NK-92 treated with Interleukin-12 subunit alpha and Interleukin-12 subunit beta, amount 100 ng/mL, for 24 hours (cell line): ENCODE measurements at places on chromosomes 12 and 14.
A peak's percentile ranks its signal among the peaks of the same experiment; 100 is the strongest.

- DNase-seq = no peak
Measured at GRCh38 chr14:78253986-78254385, 83.8 kb downstream of the NRXN3 start.

GRCh38 chr12:14156606-14157005, 175.2 kb upstream of the GRIN2B start:
- DNase-seq = no peak

GRCh38 chr12:68538726-68539614, 71.7 kb upstream of the RAP1B start:
- DNase-seq = peak; percentile 12

- no peak for DNase-seq
Measured at GRCh38 chr12:65517656-65518210, 239.2 kb downstream of the MSRB3 start.

GRCh38 chr12:117187421-117187820, 2.8 kb downstream of the FBXO21 start:
- DNase-seq = no peak

GRCh38 chr14:81385886-81386285, 14.2 kb downstream of the STON2 start:
- DNase-seq = no peak

GRCh38 chr14:94441531-94442205, 10.9 kb downstream of the SERPINA11 start:
- DNase-seq = no peak

DNA sequence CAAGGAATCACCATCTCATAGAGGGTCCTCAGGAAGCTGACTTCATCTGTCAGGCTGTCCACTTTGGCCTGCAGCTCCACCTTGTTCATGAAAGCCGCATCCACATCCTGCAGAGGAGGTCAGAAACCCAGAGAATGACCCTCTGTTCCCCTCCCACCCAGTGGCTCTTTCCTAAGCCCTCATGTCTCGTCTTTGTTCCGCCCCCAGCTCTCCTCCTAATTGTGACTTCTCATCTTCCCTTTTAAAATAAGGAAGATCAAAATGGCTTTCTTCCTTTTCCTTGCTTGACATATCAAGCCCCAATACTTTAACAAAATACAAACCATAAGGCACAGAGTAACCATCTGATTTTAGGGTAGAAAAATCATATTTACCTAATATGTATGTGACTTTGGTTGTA, 4.4 kb downstream of the KRT76 start:
- no peak for DNase-seq

DNA sequence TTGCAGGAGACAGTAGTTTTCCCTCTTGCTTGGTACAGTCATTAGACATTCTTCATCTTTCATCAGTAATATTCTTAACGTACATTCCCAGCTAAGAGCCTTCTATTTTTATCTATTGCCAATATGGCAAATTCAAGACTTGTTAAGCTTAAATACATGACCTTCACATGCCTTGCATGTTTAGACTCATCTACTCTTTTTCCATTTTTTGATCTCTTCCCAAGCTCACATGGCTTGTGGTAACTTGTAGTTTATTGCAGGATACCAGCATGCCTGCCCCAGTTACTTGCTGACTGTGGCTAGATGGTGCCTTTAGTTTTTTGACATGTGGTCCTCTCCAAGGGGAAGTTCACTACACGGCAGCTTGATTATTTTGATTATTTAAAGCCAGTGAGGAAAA, 729.0 kb downstream of the SLC6A15 start:
- no peak for DNase-seq

GRCh38 chr14:96263347-96264199, 7.6 kb downstream of the BDKRB1 start:
- no peak for DNase-seq

- DNase-seq = no peak
Measured at GRCh38 chr12:121102307-121102706, 30.4 kb upstream of the P2RX7 start.

- DNase-seq = no peak
Measured at GRCh38 chr12:10140001-10140400, 10.0 kb upstream of the CLEC7A start.

- DNase-seq = no peak
Measured at GRCh38 chr12:19643635-19644034, 204.3 kb downstream of the AEBP2 start.

DNA sequence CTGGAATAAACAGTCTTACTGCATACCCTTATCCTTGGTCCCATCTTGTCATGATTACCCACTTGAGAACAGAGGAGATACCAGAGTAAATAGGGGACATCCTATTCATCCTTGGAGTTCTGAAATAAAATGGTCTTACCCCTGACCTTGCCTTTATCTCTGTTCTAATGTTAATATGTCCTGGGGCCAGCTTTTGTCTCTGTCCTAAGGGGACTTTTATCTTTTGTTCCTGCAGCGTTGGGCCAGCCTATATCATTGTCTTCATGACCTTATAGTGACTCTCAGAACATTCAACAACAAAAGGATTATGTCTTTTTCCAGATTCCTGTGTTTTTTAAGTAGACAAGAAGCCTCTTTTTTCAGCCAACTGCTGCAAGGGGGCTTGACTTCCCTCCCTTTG, 1057.5 kb downstream of the LRFN5 start:
- no peak for DNase-seq

GRCh38 chr12:122318607-122319605, 52.6 kb upstream of the VPS33A start:
- no peak for DNase-seq

- DNase-seq = no peak
Measured at GRCh38 chr12:104182144-104182543, 33.4 kb upstream of the TXNRD1 start.

DNA sequence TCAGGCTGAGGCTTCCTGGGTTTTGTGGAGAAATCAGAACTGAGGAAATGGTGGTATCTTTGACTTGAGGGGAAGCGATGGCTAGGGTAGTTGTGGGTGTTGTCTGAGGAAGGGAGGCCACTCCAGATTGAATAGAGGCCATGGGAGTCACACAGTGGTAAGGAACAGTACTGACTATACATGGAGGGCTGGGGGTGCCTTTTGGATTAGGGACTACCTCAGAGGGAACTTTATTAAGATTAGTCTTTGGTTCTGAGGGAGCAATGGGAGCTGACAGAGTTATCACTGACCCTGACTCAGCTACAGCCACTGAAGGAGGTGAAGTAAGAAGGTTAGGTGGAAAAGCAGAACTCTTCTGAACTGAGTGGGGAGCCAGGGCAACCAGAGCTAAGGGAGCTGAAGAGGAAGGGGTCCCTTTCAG, 4.4 kb downstream of the NACA start:
- DNase-seq = no peak

- peak; percentile 62 for DNase-seq
Measured at GRCh38 chr12:121530600-121531355, 50.0 kb downstream of the KDM2B start.

GRCh38 chr14:65320661-65321308, 91.7 kb upstream of the FUT8 start:
- DNase-seq = no peak

DNA sequence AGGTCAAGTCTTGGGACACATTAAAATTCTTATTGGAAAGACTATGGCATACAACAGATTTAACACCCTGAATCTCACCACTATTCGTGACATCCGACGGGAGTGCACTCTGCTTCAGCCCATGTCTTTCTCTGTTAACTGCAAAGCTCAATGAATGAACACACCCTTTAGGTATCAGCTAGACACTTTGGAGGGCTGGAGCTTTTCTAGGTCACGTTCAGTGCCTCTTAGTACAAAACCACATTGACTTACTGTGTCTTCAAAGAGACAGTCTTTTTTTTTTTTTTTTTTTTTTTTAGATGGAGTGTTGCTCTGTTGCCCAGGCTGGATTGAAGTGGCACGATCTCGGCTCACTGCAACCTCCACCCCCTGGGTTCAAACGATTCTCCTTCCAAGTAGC, 80.6 kb downstream of the GLT1D1 start:
- DNase-seq = no peak

GRCh38 chr14:95663226-95663797, 22.9 kb upstream of the TCL1B start:
- DNase-seq = no peak

- DNase-seq = no peak
Measured at GRCh38 chr14:75513911-75514672, 8.2 kb upstream of the BATF start.

DNA sequence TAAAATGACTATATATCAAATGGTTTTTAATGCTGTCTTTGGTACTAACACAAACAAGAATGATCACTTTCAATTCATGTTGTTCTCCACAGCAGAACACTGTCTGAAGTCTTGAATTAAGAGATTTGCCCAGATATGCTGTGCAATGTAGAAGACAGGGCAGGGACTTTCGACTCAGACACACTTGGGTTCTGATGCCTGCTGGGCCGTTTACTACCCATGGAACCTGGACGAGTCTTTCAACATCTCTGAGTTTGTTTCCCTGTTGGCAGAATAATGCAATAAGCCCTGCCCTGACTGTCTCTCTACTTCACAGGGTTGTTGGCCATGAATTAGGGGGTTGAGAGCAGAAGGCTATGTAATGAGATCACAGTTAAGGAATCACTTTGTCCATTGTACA, 162.6 kb upstream of the TMPO start:
- DNase-seq = no peak

DNA sequence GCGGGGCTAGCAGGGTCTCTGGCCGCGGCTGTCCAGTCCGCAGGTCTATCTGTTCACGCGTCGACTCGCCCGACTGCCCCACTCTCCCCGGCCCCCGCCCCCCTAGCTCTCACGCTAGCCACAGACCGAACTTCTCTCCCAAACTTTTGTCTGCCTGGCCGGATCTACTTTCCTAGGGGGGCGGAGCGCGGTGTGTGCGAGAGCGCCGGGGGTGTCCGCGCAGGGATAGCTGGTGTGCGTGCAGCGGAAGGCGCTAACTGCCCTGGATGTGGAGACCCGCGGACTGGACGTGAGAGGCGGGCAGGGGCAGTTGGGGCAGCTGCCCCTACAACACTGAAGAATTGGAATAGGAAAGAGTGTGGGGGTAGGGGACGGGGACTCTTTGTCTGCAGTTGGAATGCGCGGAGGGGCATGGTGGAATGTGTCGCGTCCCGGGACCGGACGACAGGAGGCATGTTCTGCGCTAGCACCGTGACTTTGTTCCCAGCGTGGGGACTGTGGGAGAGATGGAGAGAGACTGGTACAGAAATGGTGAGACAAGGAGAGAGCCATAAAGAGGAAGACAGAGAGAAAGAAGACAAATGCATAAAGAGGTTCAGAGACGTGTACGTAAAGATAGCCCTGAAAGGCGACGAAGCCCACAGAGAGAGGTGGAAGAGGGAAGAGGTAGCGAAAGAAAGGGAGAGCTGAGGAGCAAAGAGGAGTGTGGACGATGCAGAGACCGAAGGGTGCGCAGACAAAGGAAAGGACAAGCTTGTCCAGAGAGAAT, at the start of gene AJUBA:
Gene AJUBA, minus strand, starts transcription at position 75 of the 769 bp plus-strand sequence. CDS start 285 bp downstream, outside the sequence.
- peak; percentile 55 for DNase-seq

DNA sequence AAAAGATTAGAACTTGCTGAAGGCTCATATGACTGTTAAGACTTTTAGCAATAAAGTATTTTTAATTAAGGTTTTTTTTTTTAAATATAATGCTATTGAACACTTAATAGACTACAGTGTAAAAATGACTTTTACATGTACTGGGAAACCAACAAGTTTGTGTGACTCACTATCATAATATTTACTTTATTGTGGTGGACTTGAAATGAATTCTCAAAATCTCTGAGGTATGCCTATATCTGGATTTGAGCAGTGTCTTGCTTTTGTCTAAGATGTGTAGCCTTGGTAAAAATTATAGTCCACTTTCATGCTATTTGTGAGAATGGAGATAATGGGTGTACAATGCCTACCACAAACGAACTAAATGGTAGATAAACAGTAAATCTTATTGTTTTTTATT, 33.9 kb upstream of the NAV3 start:
- no peak for DNase-seq

DNA sequence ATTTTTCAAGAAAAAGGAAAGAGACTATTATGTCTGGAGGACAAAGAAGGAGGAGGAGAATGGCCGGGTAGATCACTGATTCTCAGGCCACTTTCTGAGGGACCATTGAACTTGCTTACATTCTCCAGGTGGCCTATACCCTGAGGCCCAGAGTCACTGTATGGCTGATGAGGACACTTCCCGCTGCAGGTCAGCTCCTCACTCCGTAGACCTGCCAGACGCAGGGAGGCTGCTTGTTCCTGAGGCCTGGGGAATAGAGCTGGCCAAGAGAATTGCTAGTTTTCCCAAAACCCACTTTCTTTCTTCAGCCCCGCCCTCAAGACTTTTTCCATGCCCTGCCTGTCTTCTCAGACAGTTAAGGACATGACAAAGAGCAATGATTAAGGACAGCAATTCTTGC, 510.5 kb upstream of the TBX3 start:
- DNase-seq = no peak

- no peak for DNase-seq
Measured at GRCh38 chr12:114670291-114670980, 13.5 kb downstream of the TBX3 start.

DNA sequence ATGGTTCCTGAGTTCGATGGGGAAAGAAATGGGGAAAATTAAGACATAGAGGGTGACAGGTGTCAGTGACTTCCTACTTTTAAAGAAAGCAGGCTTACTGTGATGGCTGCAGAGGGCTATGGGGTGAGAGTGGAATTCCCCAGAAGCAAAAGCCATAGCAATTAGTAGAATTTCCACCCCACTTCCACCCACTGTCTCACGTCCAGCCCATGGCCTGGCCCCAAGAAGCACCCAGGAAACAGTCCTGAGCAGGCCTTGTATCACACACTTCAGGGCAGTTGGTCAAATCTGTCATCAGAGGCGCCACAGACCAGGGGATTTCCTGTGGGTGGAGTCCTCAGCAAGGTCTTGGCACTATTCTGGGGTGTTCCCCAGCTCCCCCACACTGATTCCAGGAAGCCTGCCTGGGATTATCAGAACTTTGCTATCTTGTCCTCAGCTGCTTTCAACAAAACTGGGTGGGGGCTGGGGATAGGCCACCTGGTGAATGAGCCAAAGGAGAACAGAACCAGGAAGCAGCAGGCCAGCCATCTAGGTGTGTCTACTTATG, 120.1 kb upstream of the CCND2 start:
- peak; percentile 70 for DNase-seq

DNA sequence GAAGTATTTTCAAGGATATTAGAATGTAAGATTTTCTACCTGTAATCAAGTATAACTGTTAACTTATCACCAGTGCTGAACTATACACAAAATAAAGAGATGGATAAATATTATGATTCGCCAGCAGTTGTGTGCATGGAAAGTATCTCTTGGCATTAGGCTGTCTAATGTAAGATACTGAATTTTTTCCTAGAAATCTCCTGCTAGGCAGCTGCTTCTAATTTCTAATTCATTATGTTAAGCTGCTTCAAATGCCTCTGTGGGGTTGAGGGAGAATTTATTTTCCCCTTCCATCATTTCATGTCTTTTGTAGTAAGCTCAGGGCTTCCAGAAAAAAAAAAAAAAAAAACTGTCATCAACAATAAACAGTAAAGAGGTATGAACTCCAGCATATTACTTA, 516.0 kb downstream of the DIO2 start:
- no peak for DNase-seq
